ENCODE measurements at places on chromosomes 7 and 10.

GRCh38 chr7:136228171-136228570, 251.0 kb upstream of the MTPN start:
- no peak for DNase-seq

DNA sequence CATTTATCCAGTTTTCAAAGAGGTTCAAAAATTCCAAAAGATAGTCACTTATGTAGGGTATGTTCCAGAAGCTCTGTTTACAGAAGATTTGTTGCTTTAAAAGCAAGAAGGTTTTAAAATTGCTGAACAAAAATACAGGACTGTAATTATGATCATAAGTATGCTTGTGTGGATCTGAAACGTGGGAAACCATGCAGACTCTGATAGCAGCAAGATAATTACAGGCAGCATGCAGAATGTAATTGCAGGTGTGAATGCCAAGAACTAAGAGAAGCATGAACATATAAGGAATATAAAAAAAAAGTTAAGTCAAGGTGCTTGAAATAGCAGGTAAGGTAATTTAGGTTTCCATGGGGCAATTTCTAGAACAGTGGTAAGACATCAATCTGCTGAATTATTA, 405.7 kb downstream of the ARL4A start:
- no peak for DNase-seq

DNA sequence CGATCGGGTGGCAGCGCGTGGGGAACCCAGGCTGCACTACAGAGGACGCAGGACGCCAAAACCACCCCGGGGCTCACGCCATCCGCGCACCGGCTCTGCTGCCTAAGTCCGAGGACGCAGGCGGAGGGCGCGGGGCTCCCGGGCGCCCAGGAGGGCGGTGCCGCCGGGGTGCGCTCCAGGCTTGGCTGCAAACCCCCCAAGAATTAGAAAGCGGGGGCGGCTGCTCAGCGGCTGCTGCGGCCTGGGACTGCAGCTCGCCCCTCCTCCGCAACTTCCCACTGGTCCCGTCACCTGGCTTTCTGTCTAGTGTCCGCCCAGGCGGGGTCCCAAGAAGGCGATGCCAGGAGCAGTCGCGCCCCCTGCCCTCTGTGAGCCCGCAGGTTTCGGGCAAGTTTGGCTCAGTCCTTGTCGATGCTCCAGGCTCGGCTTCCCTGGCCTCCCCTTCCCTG, 1.7 kb upstream of the POU6F2 start:
- no peak for DNase-seq

DNA sequence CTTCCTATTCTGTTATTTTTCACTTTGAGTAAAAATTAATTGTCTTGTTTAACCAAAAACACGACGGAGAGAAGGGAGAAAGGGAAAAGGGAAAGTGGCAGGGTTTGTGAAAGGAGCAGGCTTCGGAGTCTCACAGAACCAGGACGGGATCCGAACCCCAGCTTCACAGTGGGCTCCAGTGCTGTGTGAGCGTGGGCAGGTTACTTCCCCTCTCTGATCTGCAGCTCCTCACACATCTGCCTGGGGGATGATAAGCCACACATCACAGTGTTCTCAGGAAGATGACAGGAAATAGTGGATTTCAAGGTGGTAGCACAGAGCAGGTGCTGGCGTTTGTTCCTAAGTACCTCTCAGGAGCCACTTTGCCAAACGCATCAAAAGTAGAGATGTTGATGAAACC, 94.2 kb upstream of the GPR26 start:
- DNase-seq: no peak

DNA sequence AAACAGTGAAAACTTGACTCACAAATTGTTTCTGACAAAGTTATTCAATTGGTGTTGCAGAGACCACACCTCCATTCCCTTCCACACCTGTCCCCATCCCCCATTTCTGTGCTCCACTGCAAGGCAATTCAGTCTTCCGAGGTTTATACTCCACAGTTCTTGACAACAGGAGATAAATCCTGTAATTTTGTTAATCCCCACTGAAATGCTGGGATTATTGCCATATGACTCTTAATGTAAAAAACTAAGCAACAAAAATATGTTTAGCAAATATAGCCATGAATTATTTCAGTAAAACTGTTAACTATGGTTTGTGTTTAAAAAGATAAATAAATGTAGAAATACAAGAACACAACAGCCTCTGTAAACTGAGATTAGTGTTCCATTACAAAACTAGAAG, 170.1 kb upstream of the SEMA3D start:
- DNase-seq: no peak

DNA sequence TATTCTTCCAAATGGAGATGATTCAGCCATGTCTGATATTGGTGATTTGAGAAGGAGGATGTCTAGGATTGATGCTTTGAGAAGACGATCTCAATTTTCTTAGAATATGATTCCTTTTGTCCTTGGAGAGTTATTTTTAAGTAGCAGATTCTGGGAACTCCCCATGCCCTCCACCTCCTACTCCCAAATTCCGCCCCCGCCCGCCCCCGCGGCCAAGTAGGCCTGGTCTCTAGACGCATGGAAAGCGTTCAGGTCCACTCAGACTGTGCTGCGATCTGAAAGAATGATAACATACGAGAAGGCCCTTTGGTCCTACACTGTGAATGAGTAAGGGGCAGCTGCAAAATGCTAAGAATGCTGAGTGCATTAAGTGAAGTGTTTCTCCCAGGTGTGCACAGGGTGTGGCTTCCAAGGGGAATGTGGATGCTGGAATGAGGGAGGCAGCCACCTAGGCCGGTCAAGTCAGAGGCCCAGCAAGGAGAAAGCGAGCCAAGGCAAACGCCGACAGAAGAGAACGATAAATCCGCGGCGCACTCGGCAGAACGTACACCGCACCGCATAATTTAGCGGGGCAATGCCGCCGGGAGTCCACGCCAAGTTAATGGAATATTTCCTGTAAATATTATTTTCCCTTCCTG, 142.3 kb downstream of the PRPF18 start:
- no peak for DNase-seq

Measured in activated naive CD4-positive, alpha-beta T cell treated with anti-CD3 and anti-CD28 coated beads, Interleukin-2, amount 10 ng/mL, durations not matched to agents 7 days and 5 days (primary cell).